Activated T-cell treated with anti-CD3 and anti-CD28 coated beads, Interleukin-2, amount 50 U/mL, for 1 hour (primary cell): ENCODE measurements at places on chromosomes 3 and 15.

- DNase-seq: no peak
Measured at GRCh38 chr3:40930131-40930538, 269.2 kb upstream of the CTNNB1 start.

GRCh38 chr3:13715961-13716360 lies 163.9 kb downstream of the WNT7A start:
- no peak for DNase-seq

- DNase-seq: no peak
Measured at GRCh38 chr3:126121632-126122031, 37.7 kb upstream of the SLC41A3 start.

GRCh38 chr15:66080717-66081398 lies 172.7 kb downstream of the MEGF11 start:
- DNase-seq: no peak

GRCh38 chr3:97705764-97706163 lies 58.8 kb upstream of the ARL6 start:
- DNase-seq: no peak

DNA sequence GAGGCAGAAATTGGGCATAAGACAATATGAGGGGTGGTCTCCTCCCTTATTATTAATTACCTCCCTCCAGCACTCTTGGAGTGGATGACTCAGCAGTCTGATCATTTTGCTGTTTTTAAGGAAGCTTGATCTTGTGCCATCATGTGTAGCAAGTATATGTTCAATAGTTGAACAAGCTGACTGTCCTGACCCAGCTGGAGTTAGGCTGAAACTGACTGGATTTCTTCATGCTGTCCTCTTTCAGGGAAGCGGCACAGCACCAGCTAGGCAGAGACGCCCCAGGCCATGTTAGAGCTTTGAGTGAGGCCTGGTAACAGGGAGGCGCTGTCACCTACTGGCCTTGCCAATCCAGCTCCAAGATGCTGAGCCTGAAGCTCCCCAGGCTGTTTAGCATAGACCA lies 54.4 kb upstream of the KIF23 start:
- no peak for DNase-seq

GRCh38 chr3:14238930-14239329 lies 60.3 kb downstream of the LSM3 start:
- DNase-seq: no peak

DNA sequence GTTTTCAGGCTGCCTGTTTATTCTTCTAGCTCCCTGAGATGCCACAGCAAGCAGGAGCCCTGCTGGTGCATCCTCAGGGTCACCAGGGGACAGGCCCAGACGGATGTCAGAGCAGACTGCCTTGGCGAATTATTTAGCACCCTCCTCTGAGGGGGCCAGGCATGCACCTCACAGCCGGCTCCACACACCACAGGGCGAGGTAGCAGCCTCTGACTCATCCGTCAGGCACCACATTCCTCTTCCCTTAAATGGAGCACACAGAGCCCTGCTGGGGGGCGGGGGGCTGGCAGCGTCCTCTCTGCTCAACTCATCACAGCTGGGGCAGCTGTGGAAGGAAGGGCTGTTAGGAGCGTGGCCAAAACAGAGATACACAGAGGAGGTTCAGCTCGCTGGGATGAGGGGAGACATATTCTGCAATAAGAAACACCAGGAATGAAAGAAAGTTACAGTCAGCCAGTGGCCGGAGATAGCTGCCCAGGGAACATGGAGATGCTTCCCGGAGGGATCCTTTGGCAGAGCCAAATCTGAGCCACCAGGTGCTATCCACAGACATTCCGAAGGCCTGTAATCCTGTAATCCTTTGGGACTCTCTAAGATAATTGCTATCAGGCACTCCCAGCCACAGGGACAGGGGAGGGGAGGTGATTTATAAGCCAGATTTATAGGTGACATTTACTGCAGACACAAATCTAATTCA lies 13.9 kb upstream of the PRICKLE2 start:
- DNase-seq: no peak

- DNase-seq: no peak
Measured at GRCh38 chr3:151322511-151322910, 5.9 kb upstream of the GPR87 start.

- no peak for DNase-seq
Measured at GRCh38 chr3:59411186-59411585, 361.4 kb upstream of the CFAP20DC start.

DNA sequence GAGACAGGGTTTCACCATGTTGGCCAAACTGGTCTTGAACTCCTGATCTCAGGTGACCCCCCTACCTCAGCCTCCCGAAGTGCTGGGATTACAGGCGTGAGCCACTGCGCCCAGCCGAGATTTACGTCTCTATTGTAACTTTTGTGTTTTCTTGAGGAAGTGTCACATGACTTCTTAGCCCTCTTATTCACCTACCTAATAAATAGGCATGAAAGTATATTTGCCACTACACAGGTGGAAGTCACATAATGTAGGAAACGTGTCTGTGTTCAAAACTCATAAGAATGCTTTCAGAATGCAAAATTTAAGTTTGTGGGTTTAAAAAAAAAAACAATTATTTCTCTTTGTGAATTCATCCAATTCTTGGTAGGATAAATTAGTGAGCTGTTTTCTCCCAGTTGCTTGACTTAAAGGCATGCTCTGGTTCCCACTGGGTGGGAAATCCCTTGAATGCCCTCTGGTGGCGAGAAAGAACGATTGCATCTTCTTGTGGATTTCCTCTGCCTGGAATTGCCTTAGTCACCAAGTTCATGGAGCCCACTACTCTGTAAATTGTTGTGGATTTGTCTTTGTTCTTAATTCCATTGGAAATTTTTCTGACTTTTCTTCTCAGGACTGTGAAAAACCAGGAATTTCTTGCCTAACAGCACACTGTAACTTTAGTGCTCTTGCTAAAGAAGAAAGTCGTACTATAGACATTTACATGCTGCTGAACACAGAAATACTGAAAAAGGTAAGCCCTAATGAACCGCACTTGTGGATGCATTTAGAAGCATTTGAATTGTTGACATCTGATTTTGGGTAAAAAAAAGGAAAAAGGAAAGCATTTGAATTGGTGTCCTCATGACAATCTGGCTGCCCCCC lies 82.2 kb upstream of the CTDSPL start:
- no peak for DNase-seq

GRCh38 chr3:133894353-133895207 lies 1.1 kb downstream of the RAB6B start:
- no peak for DNase-seq

DNA sequence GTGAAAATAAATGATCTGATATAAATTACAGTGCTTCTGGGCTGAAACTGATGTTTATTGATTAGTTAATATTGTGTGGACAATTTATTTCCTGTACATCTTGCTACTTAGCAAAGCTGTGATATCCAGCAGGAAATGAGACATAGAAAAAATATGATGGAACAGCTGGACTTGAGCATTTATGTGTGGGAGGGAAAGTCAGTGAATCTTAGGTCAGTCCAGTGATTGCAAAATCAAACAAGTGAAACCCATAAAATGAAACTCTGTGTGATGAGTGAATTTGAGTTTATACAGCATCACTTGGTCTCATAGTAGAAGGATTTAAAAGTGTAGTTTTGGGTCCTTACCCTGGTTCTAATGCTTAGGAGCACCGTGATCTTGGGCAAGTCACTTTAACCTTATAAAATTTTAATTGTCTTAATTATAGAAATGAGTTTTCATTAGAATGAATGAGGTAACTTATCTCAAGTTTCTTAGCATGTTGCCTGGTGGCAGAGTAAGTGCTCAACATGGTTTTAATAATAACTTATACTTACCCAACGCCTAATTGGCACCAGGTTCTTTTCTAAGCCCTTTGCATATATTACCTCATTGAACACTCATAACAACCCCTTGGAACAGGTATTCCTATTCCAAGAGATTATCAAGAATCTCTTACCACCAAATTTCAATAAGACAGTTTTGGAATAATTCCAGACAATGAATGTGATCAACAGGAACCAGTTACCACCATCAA lies 194.6 kb downstream of the ADAMTSL3 start:
- DNase-seq: no peak

DNA sequence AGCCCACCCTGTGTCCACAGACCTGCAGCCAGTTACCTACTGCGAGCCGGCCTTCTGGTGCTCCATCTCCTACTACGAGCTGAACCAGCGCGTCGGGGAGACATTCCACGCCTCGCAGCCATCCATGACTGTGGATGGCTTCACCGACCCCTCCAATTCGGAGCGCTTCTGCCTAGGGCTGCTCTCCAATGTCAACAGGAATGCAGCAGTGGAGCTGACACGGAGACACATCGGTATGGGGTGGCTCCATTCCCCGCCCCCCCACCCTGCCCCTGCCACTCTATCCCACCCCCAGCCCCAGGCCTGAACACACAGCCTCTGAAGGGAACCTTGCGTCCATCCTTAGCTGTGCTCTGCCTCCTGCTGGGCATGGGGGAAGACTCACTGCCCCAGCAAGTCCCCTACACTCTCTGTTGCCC lies 73.2 kb downstream of the AAGAB start:
- DNase-seq: no peak

- DNase-seq: no peak
Measured at GRCh38 chr3:170897978-170898377, 10.5 kb downstream of the EIF5A2 start.

GRCh38 chr3:94978084-94978483 lies 915.2 kb downstream of the NSUN3 start:
- no peak for DNase-seq

DNA sequence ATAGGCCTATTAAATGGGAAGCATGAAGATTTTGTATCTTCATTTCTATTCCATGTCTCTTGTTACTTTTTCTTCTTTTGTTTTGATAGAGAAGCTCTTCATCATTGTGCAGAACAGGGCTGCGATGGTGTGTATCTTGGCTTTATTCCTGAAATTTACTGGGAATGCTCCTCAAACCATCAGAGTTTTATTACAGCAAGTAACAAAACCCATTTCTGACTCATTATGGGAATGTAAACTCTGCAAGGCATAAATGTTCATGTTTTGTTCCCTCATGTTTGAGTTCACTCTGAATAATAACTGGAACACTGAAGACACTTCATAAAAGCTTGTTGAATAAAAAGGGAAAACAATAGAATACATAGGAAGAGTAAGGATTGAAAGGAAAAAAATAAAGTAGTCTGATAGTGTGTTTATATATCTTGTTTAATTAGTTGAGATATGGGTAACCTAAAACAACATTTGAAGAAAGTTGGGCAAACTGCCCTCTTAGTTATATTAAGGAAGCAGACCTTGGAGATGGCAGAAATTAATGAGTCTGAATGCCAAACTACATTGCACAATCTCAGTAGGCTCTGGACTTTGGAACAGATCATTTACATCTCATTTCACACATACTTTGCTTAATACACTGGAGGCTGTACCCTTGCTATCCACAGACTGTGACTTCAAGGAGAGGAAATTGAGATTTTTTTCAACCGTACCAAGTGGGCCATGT lies 521.5 kb downstream of the GRM7 start:
- no peak for DNase-seq

GRCh38 chr3:190811775-190812480 lies 50.6 kb downstream of the GMNC start:
- DNase-seq: no peak

- DNase-seq: no peak
Measured at GRCh38 chr15:68792901-68793766, 27.6 kb downstream of the ANP32A start.

DNA sequence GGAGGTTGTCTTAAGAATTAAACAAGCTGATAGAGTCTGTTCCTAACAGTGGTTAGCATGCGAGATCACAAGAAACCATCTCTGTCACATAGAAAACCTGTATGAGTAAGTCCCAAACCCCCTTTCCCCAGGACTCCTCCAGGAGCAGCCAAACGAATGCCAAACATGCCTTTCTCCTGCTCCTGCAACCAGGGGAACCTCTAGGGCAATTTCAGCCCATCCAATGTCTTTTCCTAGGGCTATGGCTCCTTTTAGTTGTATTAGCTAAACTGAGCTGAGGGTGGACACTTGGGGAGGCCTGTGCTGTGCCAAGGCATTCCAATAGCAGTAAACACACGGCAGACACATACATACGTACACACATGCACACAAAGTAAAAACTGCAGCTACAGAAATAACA lies 36.5 kb upstream of the TIMP4 start:
- no peak for DNase-seq

GRCh38 chr3:192861972-192862371 lies 55.7 kb downstream of the MB21D2 start:
- no peak for DNase-seq

DNA sequence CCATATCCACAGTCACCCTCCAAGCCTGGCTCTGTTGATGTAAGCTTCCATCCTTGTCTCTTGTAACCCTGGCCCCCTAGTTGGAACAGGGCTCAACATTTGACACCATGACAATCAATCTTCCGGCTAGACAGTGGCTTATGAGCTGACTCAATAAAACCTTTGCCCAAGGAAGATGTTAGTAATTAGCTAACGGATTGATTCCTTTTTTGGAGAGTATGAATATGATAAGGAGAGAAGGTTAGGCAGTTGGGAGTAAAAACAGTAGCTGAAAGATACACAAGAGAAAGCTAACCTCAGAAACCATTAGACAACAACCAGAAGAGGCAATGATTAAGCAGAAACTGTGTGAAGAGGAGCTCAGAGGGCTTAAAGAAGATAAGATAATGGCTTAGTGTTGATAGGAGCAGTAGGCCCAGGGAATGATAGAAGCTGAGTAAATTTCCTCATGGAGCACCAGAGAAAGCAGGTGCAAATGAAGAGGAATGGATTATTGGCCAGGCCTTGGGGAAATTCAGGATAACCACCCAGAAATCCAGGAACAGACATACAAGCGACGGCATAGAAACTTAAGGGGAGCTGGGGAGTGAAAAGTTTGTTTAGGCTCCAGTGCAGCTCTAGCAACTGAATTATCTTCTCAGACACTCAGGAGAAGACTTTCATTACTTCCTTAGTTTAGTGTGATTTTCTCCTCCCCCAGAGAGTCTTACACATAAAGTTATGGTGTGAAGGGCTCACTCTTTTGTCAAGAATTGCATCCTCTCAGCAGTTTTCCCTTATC lies 7.8 kb upstream of the RFX7 start:
- no peak for DNase-seq

DNA sequence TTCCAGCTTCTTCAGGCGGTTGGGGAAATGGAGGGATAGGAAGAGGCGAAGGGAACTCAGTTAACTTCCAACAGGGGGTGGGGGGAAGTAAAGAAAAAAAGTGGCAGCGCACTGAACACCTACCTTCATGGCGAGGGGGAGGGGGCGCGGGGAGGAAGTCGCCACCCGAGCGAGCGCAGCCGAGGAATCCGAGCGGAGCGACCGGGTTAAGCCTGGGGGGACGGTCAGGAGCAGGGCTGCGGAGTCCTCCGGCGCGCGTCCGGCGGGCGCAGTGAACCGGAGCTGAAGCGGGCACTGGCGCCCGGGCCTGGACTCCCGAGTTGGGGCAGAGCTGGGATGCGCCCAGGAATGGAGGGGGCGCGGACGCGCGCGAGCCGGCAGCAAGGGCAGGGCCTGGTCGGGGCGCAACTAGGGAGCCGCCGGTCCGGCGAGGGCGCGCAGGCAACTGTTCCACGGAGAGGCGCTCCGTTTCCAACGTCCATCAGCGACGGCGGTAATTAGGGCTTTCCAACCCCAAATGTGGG lies at the start of gene WNT5A:
Gene WNT5A, minus strand, starts transcription at position 450 of the 524 bp plus-strand sequence. Its CDS starts 321 bp downstream, at position 129.
- DNase-seq: no peak
